ENCODE measurements at places on chromosomes 7 and 10.

- DNase-seq: no peak
These were observed 29.0 kb upstream of the MPP7 start for GRCh38 chr10:28331841-28332240.

DNA sequence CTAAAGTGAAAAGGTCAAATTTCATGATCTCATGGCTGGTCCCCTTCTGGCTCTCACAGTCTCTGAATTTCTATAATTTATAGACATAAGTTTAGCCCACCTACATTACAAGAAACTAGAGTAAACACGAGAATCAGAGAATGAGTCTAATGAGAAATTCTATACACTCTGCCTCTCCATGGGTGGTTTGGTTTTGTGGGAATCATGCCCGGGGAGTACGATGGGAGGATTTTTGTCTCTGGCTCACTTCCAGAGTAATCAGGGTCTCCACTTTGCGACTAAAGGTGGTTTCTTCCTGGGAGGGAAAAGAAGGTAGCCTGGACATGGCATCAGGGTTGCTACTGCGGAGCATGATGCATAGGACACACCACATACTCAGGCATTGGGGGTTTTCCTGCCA, 69.7 kb downstream of the MRC1 start:
- no peak for DNase-seq

- no peak for DNase-seq
These were observed 156.8 kb downstream of the NXPH1 start for GRCh38 chr7:8590225-8590624.

GRCh38 chr10:6269432-6269831, 66.7 kb downstream of the PFKFB3 start:
- no peak for DNase-seq

DNA sequence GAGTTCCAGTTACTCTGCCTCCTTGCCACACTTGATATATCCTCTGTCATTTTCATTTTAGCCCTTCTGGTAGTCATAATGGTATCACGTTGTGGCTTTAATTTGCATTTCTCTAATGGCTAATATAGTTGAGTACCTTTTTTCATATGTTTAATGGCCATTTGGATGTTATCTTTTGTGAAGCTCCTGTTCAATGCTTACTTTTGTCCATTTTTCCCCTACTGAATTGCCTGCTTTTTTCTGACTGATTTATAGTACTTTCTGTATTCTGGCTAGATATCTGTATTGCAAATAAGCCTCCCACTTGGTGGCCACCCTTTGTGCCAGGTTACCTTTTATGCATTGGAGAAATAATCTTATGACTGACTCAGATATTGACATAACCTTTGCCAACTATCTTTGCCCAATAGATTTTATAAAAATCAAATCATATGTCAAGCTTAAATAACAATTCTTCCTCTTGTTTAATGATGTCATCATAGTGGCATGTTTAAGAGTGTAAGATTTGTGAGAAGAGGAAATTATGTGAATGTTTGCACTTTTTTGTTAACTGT, 50.6 kb downstream of the PRPF18 start:
- no peak for DNase-seq

GRCh38 chr7:26958834-26959233, 94.4 kb upstream of the SKAP2 start:
- DNase-seq: no peak

DNA sequence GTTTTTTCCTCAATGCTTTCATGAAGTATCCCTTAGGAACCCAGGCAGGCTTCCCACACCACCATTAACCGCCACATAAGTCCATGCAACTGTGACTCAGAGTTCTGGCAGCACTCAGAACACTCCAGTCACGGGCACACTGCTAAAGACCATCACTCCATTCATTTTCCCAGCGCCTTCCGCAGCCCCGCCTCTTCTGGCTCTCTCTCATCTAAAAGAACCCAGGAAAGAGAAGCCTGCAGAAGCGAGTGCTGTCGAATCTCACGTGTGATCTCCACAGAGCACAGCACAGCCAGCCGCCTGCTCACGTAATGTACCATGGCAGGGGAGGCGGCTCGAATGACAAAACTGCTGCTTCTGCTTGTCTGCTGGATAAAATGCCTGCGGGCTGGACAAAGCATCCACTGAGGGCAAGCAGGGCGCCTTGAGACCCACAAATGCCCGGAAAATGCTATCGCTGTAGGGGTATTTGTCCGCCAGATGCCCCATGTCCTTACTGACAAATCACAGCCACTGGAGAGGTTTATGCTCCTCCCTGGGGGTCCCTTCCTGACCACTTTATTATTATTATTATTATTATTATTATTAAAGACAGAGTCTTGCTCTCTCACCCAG, 1.8 kb downstream of the PSMG3 start:
- DNase-seq: no peak

DNA sequence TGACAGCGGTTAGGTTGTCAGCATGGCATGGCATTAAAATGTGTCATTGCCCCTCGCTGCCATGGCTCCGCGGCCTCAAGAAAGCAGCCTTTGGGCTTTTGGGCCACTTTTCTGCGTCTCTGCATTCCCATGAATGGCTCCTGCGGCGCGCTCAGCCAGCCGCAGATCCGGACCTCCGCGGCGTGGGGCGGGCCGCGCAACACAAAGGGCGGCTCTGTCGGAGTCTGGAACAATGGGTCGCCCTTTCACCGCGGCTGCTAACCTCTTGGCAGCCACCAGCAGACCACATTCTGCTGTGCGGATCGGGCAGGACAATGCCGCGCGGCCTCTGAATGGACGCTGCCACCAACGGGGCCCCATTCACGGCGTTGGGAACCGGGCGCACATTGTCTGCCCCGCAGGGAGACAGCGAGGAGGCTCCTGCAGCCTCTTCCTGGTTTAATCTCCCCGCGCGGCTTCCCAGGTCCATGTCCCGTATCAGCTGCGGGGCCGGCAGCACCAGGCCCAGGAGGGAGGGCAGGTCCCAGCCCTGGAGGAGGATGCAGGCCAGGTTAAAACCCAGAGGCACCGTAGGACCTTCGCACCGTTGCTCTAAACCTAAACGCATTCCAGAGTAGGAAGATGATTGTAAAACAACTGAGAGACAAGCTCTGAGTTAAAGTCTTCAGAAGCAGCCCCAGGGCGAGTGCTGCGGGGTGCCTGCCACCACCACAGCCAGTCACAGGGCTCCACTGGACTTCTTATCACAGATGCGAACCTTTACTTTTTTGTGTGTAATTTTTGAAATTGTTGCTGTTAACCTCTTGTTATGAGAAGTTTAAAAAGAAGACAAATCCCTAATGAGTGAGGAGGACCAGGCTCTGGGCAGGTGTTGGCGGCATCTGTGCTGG, 71.6 kb downstream of the NKX6-2 start:
- no peak for DNase-seq

DNA sequence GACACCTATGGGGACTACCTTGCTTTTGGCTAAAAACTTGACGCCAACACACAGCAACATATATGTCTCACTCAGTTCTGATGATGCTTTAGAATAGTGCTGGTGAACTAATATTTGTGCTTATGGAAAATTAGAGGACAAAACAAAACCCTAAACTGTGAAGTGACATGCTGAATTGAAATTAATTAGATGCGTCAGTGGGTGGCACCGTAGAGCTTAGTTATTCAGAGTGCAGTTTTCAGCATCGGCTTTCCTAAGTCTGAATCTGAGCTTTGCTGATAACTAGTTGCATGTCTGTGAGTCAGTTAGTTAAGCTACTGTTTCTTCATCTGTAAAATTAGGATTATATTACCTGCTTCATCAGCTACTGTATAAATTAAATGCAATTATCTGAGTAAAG, 245.0 kb upstream of the SORCS1 start:
- peak; percentile 17 for DNase-seq

DNA sequence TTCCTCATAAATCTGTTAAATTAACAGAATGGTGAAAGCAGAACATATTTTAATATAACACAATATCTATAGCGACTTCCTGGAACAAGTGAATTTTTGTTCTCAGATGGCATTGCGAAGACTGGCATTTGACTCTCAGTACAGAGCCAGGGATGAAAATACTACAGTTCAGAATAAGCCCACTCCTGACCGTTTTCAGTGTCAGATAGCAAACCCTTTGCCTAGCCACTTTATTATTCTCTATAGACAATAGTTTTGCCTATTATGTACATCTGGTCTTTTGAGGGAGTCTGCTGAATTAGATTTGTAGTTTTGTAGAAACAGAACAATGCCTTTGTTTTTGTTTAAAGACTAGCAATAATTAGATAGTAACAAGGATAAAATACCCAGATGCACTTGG, 2.3 kb downstream of the MINPP1 start:
- DNase-seq: no peak

DNA sequence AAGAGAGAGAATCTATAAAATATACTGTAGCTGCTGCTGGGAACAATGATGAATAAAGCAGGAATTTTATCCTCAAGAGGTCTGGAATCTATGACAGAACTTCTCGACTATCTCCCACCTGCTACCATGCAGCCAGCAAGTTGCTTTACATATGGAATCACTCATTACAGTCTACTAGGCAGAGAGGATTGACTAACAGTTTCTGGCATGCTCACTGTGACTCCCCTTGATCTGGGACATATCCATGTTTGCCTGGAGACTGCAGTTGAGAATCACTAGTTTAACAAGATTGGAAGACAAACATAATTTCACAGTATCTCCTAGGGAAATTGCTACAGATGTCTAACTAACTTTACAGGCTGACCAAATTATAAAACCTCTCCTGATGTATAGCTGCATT, 13.3 kb downstream of the GPR37 start:
- DNase-seq: no peak

GRCh38 chr10:3222626-3223025, 50.0 kb upstream of the PITRM1 start:
- DNase-seq: no peak

GRCh38 chr10:98326621-98327027, 58.6 kb upstream of the LOXL4 start:
- DNase-seq: peak; percentile 32
